Fibroblast of mammary gland (primary cell): ENCODE measurements at places on chromosomes 13 and 19.

- peak; percentile 38 for DNase-seq
These were observed 74.7 kb downstream of the KLF5 start for GRCh38 chr13:73133531-73133930.

DNA sequence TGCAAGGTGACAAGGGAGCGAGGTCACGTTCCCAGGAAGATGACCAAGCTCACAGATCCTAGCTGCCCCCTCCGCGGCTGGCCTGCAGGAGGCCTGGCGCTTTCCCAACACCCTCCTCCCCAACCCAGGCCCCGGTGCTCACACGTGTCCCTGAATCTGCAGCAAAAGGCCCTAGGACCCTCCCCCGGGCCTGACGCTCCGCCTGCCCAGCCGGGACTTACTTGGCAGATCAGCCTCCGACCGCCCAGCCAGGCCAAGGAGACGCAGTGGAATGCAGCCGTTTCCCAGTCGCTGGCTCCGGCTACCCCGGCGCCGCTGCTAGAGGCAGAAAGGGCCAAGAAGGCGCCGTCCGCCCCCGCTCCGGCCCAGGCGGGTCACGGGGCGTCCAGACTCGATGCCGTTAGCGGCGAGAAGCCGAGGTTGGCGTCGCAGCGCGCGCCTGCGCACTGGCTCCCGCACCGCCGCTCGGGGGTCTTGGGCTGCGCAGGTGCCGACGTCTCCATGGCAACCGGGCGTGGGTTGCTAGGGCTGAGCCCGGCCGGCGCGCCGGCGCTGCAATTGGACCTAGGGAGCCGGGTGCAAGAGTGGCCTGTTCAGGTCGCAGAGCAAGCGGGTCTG, at the start of gene PNMA8A:
TSS of gene PNMA8A (minus strand) at position 448 of the 618 bp plus-strand sequence. CDS start 528 bp downstream, outside the sequence.
- DNase-seq, result peak; percentile 71

DNA sequence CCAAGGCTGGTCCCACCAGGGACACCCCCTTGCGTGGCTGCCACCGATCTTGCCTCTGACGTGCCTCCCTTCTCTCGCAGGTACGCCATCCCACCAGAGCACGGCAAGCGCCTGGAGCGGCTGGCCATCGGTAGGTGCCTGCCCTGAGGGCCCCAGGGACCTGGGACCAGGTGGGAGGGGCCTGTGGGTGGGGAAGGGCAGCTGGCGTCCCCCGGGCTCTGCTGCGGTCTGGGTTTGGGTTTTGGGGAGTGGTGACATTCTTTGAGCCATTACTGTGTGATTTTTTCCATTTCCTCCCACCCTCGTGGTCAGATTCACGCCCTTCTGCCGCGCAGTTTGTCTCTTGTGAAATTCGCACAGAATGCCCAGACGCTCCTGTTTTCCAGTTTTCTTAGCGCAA, 102.0 kb downstream of the KDM4B start:
- no peak for DNase-seq

DNA sequence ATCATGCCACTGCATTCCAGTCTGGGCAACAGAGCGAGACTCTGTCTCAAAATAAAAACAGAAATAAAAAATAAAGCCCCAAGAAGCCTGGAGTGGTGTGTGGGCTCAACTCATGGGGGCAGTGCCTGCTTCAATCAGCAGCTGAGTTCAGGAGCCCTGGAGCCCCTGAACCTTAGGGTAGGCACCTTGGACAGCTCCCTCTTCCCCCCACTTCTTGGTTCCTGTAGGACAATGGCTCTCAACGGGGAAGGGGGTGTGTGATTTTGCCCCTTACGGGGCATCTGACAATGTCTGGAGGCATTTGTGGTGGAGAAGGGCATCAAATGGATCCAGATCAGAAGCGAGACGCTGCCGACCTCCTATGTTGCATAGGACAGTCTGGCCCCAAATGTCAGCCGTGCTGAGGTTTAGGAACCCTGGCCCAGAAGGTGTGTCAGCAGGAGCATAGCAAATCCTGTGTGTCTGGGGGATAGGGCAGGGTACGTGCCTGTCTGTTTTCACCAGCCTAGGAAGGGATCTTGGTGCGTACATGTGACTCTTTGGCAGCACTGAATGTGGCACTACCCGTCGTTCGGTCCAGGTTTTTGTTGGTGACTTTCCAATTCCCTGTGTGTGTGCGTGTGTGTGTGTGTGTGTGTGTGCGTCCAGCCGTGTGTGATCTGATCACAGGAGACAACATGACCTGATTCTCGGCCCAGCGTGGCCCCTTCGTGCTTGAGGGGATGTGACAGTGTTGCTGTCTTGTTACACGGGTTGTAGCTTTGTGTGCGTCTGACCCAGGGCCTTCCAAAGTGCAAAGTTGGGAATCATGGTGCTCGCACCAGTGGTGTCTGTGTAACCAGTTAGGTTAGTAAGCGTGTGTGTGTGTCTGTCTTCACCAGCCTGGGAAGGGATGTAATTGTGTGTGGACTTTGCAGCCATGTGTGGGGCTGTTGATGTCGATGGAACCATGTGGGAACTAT, 7.5 kb downstream of the IGLON5 start:
- no peak for DNase-seq

DNA sequence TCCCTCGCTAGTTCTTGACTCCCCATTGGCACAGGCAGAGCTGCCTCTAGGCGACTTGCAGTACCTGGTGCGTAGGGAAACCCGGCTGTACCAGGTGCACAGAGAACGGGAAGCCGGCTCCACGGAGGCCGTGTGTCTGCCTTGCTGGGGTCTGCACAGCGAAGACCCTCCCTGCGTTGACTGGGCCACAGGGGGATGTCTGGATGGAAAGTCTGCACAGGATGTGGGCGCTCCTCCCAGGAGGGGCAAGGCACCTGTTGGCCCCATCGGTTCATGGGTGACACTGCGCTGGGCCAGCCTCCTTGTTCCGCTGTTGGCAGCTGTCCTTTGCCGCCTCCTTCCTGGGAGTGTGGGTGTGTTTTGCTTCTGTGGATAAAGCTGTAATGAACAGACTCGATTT, 138.3 kb downstream of the TEX29 start:
- DNase-seq, result no peak

DNA sequence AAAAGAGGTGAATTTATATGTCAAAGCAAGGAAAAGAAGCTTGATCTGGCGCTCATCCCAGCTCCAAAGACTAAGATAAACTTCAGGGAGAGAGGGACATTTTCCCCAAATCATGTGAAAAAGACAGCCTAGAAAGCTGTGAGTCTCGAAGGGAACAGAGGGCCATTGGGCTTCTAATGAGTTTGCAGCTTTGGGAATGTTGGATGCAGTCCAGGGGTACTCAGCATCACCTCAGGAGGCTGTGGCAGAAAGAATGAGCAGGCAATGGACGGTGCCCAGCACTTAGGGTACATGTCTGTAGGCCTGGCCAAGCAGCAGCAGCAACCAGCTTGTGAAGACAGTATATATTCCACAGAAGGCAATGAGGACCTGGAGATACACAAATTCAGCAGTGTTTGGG, 25.7 kb upstream of the WASF3 start:
- no peak for DNase-seq

- peak; percentile 83 for DNase-seq
These were observed 14.1 kb upstream of the AKAP8L start for GRCh38 chr19:15432629-15433518.

DNA sequence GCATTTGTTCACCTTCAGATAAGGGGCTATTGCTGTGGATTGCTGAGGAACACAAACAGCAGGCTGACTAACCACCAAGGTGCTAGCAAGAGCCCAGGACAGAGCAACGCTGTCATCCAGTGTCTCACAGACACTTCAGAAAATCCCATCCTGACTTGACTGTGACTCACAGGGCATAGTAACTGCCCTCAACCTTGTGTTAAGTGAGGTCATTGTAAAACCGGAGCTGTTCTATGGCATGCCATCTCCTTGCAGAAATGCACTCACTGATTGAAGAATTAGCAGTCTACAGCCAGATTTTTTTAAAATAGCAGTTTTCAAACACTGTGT, 51.1 kb downstream of the TNFRSF19 start:
- peak; percentile 95 for DNase-seq

- DNase-seq, result peak; percentile 33
These were observed 47.8 kb downstream of the UBL3 start for GRCh38 chr13:29802621-29803020.

GRCh38 chr19:18761531-18762110, 29.5 kb downstream of the COMP start:
- DNase-seq, result no peak

DNA sequence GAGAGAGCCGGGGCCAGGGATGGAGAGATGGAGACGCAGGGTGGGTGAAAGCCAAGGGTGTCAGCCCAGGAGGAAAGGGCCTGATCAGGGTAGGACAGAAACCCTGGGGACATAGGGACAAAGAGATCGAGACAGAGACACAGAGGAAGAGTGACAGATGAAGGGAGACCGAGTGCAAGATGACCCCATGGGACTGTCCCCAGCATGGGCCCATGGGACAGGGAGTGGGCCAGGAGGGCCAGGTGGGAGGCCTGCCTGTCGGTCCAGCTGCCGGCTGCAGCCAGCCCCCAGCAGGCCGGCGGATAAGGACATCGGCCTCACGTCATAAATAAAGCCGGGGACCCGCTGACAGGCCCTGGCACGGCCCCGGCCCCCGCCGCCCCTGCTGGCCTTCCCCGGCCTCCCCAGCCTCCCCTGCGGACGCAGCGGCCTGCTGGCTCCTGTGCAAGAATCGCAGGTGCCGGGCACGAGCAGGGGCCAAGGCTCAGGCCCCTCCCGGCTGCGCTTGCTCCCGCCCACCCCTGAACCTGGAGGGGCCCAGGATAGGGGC, 6.3 kb downstream of the REX1BD start:
- no peak for DNase-seq

DNA sequence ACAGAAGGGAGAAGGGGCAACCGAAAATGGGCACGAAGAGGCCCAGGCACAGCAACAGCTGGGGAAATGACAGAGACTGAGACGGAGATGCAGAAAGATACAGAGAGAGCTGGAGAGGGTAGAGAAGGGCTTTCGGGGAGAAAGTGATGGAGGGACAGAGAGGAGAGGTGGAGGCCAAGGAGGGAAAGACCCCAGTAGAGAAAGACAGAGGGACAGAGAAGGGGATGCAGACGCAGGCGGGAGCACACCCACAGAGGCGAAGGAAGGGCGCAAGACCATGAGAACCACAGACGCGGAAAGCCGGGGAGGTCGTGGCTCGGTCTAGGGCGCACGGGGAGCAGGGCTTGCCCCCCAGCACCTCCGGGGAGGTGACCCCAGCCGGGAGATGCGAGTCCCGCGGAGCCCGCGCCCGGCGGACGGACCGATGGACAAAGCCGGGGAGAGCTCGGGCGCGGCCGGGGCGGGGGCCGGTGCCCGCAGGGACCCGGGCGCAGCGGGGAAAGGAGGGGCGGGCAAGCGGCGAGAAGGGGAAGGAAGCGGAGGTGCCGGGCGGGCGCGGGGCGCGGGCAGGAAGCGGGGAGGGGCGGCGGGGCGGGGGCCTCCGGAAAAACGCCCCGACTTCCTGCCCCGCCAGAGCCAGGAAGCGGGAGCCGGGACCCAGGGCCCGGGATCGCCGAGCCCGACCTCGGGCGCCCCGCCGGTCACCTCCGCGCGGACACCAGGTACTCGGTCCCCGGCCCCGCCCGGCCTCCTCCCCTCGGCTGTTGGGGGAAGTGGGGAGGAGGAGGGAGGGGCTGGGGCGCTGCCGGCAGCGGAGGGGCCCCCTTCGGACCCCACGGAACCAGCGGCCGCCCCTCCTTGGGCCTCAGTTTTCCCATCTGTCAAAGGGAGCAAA, at the start of gene ARHGEF1:
TSS of gene ARHGEF1 (plus strand) at position 617 of the 895 bp plus-strand sequence. CDS start 4,899 bp downstream, outside the sequence.
- DNase-seq, result no peak

DNA sequence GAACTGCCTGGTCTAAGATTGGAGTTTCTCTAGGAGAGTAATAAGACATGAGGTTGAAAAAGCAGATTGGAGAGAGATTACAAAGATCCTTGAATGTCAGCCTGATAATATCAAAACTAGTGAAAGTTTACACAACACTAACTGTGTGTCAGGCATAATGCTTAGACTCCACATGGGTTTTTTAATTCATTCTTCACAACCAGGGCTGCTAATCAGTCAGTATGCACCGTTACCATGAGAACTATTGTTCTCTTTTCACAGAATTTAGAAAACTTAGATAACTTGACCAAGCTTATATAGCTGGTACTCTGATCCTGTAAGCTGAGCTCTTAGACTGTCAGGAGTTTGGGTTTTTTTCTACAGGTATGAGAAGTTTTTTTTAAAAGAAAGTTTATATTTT, 46.6 kb upstream of the TSC22D1 start:
- DNase-seq, result no peak

DNA sequence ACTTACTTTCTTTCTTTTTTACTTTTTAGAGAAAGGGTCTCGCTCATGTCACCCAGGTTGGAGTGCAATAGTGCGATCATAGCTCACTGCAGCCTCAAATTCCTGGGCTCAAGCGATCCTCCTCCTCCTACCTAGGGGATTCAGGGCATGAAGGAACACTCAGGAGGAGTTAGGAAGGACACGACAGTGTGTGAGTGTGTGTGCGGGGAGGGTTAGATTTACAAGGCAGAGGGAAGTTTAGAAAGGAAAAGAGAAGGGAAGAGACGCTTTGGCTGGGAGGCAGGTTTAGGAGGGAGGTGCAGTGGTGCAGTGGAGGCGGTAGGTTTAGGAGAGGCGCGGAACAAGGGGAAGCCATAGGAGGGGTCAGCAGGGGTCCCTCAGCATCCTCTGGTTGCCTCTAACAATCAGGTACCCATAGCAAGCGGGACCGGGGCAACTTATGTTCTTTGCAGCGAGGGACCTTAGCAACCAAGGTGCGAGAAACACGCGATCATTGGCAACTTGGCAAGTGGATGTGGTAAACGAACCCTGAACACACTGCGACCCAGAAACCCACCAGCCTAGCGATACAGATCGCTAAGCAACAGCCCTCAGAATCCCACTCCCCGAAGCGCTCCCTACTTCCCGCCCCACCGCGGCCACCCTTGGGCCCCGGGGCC, 501 bp downstream of the SIRT2 start:
- peak; percentile 28 for DNase-seq

GRCh38 chr13:102131246-102131645, 270.6 kb downstream of the FGF14 start:
- DNase-seq, result peak; percentile 7

- DNase-seq, result peak; percentile 41
These were observed 1149.8 kb upstream of the MIR17HG start for GRCh38 chr13:90197722-90198121.

- DNase-seq, result peak; percentile 81
These were observed 1.4 kb downstream of the CIC start for GRCh38 chr19:42270346-42271044.

GRCh38 chr13:100674572-100674871, at the start of gene TMTC4:
Gene TMTC4, minus strand, starts transcription at chr13:100674795. Its CDS starts 4,433 bp downstream, at chr13:100670362.
- DNase-seq, result no peak
